Activated gamma-delta T cell treated with Interleukin-2 at 50 U/mL for 16 hours (primary cell): ENCODE measurements at places on chromosomes 5 and 9.

DNA sequence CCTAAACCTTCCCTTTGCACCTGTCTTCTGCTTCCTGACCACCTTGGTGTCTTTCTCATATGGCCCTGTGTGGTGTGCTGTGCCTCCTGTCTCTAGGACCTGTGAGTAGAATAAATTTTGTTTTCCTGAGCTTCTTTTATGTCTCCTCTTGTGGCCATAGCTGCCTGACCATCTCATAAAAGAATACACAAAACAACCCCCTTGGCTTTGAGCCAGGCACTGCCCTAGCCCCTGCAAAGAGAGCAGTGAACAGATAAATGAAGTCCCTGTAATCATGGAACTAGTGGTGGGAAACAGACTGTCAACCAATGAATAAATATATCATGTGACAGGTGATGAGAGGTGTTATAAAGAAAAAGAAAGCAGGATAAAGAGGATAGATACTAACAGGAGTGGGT is 485.1 kb downstream of the CSNK1G3 start:
- no peak for DNase-seq

DNA sequence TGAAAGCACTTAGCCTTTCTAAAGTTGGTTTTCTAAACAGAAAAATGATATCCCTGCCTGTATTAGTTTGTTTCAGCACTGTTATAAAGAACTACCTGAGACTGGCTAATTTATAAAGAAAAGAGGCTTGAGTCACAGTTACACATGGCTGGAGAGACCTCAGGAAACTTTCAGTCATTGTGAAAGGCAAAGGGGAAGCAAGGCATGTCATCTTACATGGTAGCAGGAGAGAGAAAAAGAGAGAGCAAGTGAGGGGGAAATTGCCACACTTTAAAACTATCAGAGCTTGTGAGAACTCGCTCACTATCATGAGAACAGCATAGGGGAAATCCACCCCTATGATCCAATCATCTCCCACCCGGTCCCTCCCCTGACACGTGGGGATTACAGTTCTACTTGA is 64.9 kb downstream of the FAM170A start:
- DNase-seq = no peak

GRCh38 chr5:9339206-9339818 is 206.6 kb downstream of the SEMA5A start:
- DNase-seq = no peak

DNA sequence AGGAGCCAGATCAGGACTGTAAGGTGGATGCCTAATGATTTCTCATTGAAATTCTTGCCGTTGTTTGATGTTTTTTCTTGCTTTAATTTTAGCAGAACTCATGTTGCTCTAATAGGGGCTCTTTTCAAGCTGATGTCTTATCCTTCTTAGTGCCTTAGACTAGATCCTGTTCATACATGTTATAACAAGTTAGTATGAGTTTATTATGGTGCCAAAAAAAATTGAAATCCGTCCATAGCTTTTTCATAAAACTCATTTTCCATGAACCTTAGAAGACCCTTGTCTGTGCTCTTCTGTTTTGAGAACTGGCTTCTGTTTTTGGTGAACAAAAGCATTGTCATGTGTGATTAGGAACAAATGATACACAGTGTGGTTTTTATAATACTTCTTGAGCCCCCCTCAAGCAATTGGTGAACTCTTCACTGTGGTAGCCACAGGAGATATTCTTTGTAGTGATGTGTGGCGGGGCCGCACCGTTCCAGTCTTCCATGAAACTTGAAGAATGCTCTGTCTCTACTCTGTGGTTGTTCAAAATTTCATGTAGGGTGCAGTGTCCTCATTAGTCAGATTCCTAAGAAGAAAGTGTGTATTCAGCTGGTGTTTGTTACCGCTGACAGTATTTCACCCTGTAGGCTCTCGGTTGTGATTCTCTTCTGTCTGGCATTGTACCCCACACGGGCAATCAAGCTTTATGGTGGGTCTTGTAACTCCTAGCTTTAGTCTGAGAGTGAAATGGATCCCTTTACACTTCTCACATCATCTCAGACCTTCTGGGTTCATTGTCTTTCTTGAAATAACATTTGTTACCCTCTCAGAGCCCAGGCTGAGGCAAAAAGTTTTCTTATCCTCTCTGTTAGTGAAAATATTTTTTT is 10.7 kb downstream of the OTULIN start:
- DNase-seq = no peak

GRCh38 chr5:156482818-156483217 is 155.9 kb downstream of the SGCD start:
- no peak for DNase-seq
